ENCODE measurements at places on chromosomes 3 and 15.

DNA sequence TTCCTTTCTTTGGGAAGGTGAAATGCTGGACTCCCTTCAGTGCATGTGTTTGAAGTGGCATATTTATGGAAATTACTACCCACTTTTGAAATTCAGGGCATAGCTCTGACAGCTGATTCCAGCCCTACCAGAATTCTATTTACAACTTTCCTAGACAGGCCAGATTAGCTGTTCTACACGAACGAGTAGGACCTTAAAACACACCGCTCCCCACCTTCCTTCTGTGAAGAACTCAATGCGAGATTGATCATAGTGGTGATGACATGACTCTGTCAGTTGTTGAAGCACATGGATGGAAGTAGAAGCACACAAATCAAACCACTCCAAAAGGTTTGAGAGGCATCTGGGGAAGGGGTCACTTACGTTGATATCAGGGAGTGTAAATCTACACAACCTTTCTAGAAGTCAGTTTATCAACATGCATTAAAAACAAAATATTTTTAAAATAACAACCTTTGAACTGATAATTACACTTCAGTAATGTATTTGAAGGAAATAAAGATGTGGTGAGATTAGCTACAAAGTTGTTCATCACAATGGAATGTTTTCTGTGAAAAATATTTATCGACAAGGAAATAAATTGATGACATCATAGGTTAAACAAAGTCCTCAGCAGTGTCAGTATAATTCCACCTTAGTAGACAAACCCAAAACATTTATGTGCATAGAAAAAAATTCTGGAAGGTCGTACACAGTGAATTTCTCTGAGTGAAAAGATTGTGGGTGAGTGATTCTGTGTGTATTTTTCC lies 29.8 kb downstream of the RARB start:
- DNase-seq = no peak

DNA sequence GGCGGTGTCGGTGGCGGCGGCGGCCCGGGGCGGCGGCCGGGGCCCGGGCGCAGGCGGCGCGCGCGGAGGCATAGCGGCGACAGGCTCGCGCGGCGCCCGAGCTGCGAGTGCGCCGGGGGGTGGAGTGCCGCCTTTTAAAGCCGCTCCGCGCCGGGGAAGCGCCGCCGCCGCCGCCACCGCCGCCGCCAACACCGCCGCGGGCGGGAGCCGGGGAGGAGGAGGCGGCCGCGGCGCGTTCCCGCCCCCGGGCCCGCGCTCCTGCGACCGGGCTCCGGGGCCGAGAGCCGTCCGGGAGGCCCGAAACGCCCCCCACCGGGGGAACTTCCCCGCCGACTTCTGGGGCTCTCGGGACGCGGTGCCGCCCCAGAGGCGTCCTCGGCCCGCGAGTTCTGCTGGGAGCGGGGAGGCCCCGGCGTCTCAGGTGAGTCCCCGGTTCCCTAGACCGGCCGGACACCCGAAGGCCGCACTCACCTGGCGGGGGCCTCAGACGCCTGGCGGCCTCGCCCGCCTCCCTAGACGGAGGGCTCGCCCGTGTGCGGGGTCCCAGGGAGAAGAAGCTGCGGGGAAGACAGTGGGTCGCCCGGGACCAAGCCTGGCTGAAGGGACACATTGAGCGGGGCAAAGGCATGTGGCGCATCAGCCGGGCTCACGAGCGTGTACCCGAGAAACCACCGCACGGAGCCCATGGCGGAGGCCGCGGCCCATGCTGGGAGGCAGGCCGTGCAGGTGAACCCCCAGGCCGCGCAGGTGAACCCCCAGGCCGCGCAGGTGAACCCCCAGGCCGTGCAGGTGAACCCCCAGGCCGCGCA lies at the start of gene PCSK6:
Gene PCSK6 (minus strand): TSS at position 109 of the 809 bp plus-strand sequence. CDS start 37 bp downstream, at position 72.
- DNase-seq = no peak

- peak; percentile 93 for DNase-seq
Observed at GRCh38 chr3:185825006-185825638, at the start of gene IGF2BP2. TSS of gene IGF2BP2 (minus strand) at chr3:185825042. CDS start at chr3:185824960, 82 bp downstream.

DNA sequence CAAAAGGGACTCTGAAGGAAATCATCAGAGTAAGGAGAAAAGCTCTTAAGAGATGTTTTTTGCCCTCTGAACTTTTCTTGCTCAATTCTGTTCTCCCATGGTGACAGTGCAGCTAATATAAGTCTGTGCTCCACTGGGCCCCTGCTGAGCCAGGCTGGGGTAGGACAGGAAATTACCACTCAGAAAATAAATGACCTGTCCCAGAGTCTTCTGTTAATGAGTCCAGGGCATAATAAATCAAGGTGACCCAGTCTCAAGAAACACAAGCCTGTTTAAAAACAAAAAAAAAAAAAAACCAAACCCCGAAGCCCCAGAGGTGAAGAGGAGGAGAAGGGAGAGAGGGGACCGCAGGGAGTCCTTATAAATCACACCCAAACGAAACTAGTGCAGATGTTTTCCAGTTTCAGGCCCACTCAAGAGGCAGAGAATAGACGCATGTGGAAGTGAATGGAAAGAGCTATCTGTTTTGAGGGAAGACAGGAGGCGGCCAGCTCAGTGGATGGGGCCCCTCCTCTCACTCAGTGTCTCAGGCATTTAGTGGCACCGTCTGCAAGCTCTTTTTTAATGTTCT lies 59.8 kb upstream of the BOC start:
- DNase-seq = peak; percentile 45

DNA sequence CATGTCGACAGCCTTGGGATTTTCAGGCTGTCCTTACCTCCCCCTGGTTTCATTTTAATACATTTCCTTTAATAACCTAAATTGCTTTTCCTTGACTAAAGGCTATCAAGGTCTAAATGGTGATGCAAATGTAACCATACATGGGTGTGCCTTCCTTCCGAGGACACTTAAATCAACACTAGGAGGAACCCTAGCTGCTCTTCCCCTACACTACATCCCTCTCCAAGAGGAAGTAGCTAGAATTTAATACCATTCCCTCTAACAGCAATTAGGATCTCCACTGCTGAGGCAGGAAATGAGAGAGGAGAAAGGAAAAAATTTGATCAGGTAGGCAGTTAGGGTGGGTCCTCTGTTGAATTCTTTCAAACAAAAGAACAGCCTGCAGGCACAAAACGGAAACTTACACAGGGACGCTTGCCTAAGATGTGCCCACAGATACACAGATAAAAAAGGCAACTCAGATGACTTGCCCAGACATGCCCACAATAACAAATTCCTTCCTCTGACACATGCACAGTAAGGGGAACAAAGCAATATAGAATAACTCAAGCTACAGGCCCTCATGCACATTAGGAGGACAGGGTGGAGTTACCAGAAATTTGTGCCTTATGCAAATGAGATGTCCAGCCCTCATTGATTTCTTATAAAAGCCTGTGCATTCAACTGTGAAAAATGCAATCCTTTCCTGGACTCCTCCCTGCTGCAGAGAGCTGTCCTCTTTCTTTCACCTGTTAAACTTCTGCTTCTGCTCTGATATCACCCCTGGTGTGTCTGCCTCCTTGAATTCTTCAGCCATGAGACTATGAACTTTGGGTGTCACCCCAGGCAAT lies 1024.4 kb upstream of the CADM2 start:
- no peak for DNase-seq

DNA sequence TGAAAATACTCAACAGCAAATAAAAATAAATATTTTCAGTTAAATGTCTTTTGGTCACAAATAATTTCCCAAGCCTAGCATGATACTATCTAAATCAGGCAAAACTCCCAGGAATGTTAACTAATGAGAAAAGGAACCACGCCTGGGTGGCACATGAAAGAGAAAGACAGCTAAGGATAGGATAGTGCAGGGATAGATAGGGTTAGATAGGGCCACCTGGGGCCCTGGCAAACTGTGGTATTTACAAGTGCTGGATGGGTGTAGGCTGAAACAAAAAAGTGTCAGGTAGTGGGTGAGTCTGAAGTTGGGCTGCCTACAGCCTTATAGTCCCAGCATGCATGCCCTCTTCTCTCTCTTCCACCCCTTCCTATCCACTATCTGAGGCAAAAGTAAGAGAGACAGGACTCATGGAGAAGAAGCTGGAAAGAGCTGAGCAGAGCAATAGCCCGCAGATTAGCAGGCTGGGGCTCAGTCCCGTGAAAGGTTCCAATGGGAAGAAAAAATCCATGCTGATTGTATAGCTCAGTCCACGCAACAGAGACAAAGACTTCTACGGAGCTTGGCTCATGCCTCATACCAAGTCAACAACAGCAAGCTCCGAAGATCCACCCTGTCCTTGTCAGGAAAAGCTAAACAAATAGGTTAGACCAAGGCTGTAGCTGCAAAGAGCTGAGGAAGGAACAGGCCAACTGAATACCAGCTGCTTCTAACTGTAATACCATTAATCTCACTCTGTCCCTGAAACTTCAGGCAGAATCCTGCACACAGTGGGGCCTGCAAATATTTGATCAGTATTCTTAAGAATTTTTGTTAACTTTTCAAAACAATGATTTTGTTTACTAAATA lies 342.1 kb upstream of the ATP11B start:
- no peak for DNase-seq

DNA sequence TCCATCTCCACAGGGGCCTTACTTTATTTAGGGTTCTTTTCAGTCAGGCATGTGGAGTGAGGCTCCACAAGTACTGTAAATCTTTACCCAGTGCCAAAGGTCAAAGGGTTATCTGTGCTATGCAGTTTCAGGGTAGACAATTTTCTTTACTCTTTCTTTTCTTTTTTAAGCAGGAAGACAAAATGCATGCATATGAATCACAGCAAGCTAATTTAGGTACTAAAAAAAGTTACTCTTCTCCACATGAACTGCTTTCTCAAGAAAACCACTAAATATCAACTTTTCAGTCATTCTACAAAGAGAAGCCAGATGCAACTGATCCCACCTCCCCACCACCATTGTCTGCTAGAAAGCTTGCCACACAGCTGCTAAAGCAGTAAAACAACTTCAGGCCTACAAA lies 73.3 kb upstream of the PYGO1 start:
- no peak for DNase-seq

DNA sequence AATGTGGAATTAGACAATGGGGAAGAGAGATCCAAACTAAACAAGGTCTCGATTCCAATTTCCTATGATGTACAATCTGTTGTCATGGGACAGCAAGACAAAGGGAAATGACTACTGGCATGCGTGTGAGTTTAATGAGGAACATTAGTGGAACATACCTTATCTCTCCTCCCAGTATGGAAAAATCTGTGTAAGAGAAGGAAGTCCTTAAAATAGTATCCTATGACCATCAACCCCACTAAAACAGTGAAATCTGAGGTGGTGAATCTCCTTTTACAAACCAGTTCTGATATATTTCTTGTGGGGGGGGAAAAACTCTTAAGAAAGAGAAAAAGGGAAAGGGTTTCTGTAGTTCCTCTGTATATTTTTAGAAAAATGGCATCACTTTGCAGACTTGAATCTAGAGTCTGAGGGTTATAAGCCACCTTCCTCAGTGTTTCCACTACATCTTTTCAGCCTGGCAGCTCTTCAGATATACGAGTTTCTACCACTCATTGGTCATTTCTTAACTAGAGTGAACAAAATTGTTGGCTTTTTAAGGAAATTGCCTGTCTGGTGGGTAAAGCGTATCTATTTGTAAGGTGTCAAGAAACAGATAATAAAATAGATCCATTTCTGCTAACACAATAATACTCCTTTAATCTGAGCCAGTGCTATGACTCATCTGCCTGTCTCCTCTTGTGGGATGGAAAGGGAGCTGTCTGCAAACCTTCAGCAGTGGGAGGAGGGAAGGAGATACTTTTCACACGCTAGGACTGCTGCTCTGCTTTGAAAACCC lies 3.0 kb upstream of the TNFAIP8L3 start:
- no peak for DNase-seq

DNA sequence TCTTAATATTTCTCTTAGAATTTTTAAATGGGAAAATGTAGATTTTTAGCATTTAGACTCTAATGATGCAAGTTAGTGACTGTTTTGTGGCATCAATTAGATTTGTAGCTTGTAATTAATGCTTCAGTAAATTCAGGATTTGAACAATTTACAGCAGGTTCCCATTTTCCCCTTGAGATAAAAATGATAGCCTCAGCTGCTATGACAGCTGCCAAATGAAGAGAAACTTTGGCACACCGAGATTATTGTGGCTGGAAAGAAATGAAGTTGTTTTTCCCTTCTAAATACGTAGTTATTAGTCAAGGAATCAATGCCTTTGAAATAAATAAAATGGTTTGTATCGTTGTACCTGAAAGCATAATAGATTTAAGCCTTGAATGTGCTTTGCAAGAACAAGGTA lies 206.4 kb upstream of the P2RY1 start:
- no peak for DNase-seq

GRCh38 chr3:169383770-169384169 lies 279.7 kb downstream of the MECOM start:
- DNase-seq = no peak

GRCh38 chr3:127637971-127638370 lies 9.0 kb downstream of the PODXL2 start:
- DNase-seq = no peak

GRCh38 chr3:170244576-170244975 lies 22.4 kb downstream of the PRKCI start:
- DNase-seq = no peak

DNA sequence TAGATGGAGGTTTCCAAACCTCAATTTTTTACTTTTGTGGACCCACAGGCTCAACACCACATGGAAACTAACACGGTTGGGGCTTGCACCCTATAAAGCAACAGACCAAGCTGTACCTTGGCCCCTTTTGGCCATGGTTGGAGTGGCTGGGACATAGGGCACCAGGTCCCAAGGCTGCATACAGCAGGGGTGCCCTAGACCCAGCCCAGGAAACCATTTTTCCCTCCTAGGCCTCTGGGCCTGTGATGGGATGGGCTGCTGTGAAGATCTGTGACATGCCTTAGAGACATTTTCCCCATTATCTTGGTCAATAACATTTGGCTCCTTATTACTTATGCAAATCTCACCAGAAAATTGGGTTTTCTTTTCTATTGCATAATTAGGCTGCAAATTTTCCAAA lies 337.0 kb upstream of the CADM2 start:
- no peak for DNase-seq

DNA sequence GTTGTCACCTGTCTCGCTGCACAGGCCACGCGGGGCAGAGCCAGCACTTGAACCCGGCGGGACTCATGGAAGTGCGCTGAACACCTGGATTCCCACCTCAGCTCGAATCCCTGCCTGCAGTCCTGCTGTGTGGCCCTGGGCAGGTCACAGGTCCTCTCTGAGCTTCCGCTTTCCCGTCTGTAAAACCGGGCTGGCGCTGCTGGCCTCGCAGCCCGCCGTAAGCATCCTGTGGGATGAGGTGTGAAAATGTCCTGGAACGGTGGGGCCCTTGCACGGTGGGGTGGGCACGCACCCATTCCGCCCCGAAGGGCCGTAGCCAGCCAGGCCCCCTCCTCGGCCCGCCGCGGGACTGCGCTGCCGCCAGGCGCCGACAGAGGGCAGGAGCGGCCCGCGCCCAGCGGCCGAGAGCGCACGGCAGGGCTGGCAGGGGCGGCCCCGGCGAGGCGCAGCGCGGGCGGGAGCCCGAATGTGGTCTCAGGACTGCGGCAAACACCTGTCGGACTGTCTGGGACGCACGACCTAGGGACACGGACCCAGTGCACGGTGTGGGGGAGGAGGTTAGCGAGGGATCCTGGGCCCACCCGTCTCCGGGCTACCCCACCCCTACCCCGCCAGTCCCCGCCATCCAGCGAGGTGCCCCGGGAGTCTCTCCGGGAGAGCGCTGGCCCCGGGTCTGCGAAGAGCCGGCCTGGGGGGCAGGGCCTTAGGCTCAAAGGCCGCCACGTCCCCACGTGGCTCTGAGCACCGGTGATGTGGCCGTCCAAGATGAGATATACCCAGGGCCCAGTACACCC lies 40.4 kb downstream of the DNAJB8 start:
- DNase-seq = no peak

- DNase-seq = no peak
Observed at GRCh38 chr3:123324880-123325765, 123.4 kb downstream of the SEC22A start.
